Cardiac septum (tissue), 1 donor: ENCODE measurements at places on chromosomes 11 and 22.
A peak's percentile ranks its signal among the peaks of the same experiment; 100 is the strongest.

DNA sequence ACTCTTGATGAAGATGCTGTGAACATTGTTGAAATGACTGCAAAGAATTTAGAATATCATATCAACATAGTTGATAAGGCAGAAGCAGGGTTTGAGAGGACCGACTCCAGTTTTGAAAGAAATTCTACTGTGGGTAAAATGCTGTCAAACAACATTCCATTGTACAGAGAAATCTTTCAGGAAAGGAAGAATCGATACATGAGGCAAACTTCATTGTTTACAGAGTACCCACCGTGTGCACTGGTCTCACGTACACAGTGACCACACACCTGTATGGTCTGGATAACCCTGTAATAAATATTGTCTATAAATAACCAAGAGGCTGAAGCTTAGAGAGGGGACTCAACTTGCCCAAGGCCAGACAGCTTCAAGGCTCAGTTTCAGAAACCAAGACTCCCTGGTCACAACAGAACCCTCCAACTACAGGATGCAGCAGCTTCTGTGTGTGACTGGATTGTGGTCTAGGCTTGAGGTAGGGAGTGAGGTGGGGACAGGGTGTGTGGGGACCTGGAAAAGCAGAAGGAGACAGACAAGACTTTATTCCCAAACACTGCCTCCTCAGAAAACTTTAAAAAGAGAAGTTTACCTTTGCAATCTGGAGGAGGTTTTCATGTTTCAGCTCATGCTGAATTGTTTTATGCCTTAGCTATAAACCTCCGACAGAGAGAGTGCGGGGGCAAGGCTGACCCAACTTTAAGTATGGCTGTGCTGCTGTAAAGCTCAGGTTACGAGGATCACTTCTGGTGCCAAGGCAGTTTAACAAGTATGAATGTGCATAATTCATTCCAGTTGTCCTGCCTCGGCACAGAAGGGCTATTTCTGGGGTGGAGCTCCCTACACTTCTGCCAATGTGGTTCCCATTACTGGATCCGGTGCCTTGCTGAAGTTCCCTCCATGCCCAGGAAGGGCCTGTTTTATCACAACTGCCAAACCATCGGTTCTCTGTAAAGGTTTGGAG is 372.6 kb upstream of the NARS2 start:
- DNase-seq = no peak

DNA sequence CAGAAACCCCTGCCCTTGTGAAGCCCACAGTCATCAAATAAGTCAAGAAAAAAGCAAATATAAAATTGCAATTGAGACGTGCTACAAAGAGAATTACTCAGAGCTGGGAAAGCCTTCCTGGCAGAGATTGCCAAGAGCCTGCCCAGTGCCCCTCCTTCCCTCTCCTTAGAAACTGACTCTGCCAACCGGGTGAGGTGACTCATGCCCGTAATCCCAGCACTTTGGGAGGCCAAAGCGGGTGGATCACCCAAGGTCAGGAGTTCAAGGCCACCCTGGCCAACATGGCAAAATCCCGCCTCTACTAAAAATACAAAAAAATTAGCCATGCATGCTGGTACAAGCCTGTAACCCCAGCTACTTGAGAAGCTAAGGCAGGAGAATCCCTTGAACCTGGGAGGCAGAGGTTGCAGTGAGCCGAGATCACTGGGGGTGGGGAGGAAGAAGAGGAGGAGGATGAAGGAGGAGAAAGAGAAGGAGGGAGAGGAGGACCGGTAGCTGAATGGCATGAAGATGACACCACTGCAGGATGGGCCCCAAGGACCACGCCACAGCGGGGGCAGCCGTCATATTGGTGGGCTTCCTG is 76.1 kb upstream of the RTL6 start:
- DNase-seq = peak; percentile 73

DNA sequence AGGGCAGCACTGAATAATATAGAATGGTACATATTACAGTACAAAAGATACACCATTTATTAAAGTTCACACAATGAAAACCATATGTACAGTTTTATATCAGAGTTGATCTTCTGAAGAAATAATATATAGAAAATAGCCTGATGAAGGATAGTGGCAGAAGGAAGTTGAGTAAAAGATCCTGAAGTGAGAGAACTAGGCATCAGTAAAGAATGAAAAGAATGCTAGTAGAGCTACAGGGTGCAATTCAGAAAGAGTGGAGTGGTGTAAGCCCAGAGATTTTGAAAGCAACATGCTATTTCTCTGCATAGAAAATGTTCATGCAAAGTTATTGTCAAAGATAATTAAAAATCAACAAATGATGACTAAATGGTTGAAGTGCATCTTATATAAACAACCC is 1552.7 kb upstream of the TENM4 start:
- no peak for DNase-seq

- DNase-seq = peak; percentile 81
Measured at GRCh38 chr11:123429913-123430720, at the start of gene GRAMD1B. Gene GRAMD1B (plus strand): TSS chr11:123430269. CDS start chr11:123430793, 524 bp downstream.

GRCh38 chr11:102320679-102321078 is 3.4 kb downstream of the BIRC3 start:
- no peak for DNase-seq
